ENCODE measurements at places on chromosomes 1 and 21. TPM values are rescaled to one million over a fixed set of nuclear protein-coding genes. Genes with fewer than 3 reads are reported as not detected.

Gene UQCRHL
- total RNA-seq: 1.1 TPM

Gene CHI3L2
- 31.2 TPM for total RNA-seq

Gene NUP210L
- 1.7 TPM for total RNA-seq

DNA sequence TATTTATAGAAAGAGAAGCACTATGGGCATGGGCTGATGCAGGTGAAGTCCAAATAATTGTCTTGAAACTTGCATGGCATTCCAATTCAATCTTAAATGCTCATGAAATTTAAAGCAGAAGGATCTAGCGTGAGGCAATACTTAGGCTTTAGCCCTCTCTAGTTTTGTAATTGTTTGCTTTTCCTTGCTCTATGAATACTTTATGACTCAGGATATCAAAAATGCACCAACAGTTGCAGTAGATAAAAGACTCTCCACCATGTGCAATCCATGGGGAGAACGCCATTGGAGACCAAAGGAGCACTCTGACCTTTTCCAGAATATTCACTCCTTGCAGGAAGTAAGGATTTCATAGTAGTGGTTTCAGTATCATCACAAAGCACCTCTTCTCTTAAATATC, 436.4 kb downstream of the LRRIQ3 start:
- H3K4me1 ChIP-seq: no peaks in the 10 kb centered on the region

- no peak overlapping the region for H3K4me3 ChIP-seq
- H3K27ac ChIP-seq: no peak overlapping the region
- H3K27me3 ChIP-seq: no peaks in the 10 kb centered on the region
- H3K4me1 ChIP-seq: no peaks in the 10 kb centered on the region
- H3K36me3 ChIP-seq: peaks cover 20% of the 10 kb centered on the region
- no peak for DNase-seq
Measured at GRCh38 chr1:161836018-161836417, 69.9 kb downstream of the ATF6 start.

GRCh38 chr1:14498839-14499238, 99.6 kb upstream of the KAZN start:
- H3K4me1 ChIP-seq: no peaks in the 10 kb centered on the region
- H3K36me3 ChIP-seq: no peaks in the 10 kb centered on the region
- H3K4me3 ChIP-seq: no peak overlapping the region
- no peak for DNase-seq
- no peak overlapping the region for H3K27ac ChIP-seq
- H3K27me3 ChIP-seq: peaks cover 4% of the 10 kb centered on the region

DNA sequence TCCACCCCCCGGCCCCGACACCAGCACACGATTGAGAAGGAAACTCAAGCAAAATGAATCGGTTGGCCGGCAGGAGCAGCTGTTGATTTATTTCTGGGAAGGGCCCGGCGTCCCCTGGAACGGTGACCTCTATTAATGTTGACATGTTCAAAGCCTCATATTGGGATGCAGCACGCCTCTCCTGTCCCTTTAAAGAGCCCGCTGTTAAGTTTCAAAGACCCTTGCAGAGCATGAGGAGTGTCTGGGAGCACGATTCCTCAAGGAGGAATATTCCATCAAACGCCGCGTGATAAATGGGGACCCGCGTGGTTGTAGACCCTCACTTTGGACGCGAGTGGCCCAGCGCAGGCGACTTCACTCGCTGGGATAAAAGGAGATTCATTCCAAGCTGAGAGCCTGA, 21.5 kb upstream of the ACTL8 start:
- no peak overlapping the region for H3K27ac ChIP-seq
- no peak for DNase-seq
- no peak overlapping the region for H3K4me3 ChIP-seq
- H3K4me1 ChIP-seq: no peaks in the 10 kb centered on the region

DNA sequence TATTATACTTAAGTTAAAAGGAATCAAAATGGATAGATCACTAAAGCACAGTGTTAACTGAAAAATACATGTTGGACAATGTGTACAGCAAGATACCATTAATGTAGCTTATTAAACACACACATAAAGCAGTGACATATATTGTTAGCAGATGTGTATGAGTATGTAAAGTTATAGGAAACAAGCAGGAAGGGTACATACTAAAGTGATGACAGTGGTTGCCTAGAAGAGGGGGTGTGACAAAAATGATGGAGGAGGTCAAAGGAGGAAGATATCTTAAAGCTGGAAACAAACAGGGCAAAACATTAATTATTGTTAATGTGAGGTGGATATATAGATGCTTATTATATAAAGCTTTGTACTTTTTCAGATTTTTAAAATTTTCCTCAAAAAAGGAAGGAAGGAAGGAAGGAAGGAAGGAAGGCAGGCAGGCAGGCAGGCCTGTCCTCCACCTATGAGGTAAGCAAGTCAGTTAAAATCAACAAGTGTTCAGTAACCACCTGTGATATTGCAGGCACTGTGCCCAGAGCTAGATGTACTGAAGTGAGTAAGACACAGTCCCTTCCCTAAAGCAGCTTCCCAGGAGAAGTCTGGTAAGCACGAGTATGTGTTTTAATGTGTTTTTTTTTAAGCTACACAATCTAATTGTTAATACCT, 252.9 kb upstream of the NR5A2 start:
- no peak for DNase-seq
- H3K36me3 ChIP-seq: no peaks in the 10 kb centered on the region
- H3K4me3 ChIP-seq: no peak overlapping the region
- no peaks in the 10 kb centered on the region for H3K27me3 ChIP-seq
- H3K4me1 ChIP-seq: no peaks in the 10 kb centered on the region
- no peak overlapping the region for H3K27ac ChIP-seq

GRCh38 chr1:184861755-184862336, 107.2 kb upstream of the EDEM3 start:
- no peaks in the 10 kb centered on the region for H3K27me3 ChIP-seq
- H3K4me1 ChIP-seq: no peaks in the 10 kb centered on the region
- no peak overlapping the region for H3K4me3 ChIP-seq
- no peak for DNase-seq

- H3K27me3 ChIP-seq: no peaks in the 10 kb centered on the region
- peaks cover 48% of the 10 kb centered on the region for H3K36me3 ChIP-seq
- H3K4me3 ChIP-seq: no peak overlapping the region
- DNase-seq: no peak
- no peak overlapping the region for H3K27ac ChIP-seq
- peaks cover 16% of the 10 kb centered on the region for H3K4me1 ChIP-seq
Measured at GRCh38 chr21:36236052-36236730, 79.6 kb downstream of the DOP1B start.

All from lower lobe of right lung (tissue), 2 donors.